Epithelial cell of umbilical artery (primary cell): ENCODE measurements at places on chromosomes 7 and 10. TPM values are rescaled to one million over a fixed set of nuclear protein-coding genes. Genes with fewer than 3 reads are reported as not detected.

Gene RTKN2
- total RNA-seq: 1.2 and 1.3 TPM in 2 replicates

Gene IL2RA
- not detected in 2 replicates for total RNA-seq

Gene HYAL4
- total RNA-seq: not detected in 2 replicates

Gene NUTM2A
- 0.15 TPM in 1 of 2 replicates, not detected in the other for total RNA-seq

Gene LEP
- total RNA-seq: not detected in 2 replicates
